ENCODE measurements at places on chromosomes 1 and 21.
A peak's percentile ranks its signal among the peaks of the same experiment; 100 is the strongest.

DNA sequence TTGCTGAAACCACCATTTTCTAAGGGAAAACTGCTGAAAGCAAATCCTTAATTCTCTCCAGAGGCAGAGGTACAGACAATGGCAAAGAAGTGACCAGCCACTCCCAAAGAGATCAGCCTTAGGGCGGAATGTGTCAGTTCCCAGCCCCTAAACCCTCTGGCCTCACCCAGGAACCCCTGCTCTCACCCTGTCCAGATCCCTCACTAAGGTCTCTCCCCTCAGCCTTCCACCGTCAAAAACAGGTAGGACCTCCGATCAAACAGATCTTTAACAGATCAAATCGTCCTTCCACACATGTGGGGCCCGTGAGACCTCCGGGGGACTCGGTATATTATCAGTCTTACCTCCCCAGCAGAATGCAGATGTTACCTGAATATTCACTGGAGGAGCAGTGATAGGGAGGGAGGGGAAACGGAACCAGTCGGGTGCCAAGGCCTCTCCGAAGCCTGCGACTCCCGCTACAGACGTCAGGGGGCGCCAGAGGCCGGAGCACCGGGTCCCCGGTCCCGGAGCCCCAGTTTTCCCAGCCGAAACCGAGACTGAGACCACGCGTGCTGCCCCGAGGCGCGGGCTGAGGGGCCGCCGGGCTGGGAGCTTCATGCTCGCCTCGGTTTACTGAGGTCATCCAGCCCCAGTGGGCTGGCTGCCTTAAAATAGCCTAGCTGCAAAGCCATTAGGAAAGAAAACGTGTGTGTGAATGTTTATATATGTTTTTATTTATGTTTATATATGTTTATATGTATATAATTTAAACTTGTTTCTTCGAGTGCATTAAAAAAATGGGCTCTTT is 23.6 kb downstream of the GPA33 start:
- peak; percentile 93 for DNase-seq

DNA sequence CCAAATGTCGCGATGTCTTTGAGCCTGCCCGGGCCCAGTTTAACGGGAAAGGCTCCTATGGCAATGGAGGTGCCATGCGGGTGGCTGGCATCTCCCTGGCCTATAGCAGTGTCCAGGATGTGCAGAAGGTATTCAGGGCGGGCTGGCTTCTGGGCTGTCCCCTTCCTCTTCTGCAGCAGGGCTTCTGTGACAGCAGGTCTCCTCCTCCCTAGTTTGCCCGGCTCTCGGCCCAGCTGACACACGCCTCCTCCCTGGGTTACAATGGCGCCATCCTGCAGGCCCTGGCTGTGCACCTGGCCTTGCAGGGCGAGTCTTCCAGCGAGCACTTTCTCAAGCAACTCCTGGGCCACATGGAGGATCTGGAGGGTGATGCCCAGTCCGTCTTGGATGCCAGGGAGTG is 3.0 kb downstream of the ADPRS start:
- no peak for DNase-seq

DNA sequence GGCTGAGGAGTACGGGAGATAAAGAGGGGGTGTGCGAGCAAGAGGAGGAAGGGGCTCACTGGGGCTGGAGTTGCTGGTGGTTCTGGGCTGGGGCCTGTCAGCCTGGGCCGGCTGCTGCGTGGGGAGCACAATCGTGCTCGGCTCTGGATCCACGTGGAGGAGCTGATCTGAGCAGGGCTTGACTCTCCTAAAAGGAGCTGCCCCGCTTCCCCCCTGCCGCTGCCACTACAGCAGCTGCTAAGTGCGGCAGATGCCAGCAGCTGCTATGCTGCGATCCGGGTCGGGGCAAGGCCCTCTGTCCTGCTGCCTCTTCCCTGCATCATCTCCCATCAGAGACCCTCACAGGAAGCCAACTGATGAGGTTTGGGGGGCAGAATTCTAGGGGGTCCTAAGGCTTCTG is 165.9 kb downstream of the PCBP3 start:
- no peak for DNase-seq

DNA sequence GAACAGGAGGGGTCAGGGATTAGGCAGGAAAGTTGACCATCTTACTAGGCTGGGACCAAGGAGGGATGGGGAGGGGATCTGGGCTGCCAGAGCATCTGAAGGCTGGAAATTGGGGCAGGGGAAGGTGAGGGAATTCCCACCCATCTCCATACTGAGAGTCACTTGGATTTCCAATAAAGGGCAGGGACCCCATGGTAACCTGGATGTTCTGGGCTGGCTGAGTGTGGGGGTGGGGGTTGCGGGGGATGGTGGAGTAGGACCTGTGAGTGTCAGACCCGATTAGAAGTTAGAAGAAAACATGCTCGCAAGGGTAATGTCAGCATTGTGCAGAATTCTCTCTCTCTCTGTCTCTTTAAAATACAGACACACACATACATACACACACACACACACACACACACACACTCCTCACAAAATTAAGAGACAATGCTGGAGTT is 40.0 kb upstream of the EPS15 start:
- DNase-seq = no peak

DNA sequence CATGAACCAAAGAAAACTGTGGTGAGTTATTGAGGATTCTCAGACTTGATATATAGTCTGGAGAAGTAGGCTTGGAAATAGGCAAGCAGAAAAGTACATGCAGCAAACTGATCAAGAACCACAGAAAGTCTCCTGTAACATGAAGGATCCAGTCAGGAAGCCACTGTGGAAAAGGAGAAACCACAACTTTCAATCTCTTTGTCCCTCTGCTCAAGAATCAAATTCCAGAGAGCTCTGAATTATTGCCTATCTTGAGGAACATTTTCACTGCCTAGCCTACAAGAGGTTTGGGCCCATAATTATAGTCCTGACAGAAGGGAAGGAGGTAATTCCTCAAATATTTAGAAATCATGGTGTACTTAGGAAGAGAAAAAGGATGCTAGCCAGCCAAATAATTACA is 43.0 kb upstream of the ADAMTS1 start:
- no peak for DNase-seq

DNA sequence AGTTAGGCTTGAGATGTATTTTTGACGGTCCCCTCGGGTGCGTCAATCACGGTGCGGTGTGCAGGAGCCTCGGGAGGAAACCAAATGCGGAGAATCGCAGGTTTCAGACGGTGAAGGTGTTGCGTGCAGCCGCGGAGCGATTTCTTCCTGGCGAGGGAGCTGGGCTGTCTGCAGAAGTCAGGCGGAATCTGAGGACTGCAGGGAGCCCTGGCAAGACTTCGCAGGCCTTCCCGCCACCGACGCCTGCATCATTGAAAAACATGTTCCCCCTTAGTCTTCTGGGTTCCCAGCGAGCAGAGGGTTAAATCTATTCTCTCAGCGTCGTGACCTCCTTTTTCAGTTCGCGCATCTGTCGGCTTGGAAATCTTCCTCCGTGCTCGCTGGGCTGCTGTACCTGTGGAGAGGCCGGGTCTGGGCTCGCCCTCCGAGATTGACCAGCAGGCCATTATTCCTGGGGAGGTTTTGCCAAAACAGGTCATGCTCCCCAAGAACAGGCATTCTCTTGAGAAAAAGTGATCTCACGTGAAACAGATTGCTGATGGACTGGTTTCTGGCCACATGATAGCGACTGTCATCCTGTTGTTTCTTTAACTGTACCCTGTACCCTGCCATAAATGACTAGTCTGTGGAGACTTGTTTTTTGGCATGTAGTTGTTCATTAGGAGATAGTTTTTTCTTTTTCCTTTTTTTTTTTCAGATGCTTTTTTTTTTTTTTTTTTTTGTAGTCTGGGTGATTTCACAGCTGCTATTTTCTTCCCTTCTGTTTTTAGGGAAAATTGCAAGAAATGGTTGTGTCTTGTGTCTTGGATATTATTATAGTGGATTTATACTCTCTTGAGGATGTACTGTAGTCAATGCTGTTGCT is 894 bp downstream of the EPB41 start:
- peak; percentile 66 for DNase-seq

DNA sequence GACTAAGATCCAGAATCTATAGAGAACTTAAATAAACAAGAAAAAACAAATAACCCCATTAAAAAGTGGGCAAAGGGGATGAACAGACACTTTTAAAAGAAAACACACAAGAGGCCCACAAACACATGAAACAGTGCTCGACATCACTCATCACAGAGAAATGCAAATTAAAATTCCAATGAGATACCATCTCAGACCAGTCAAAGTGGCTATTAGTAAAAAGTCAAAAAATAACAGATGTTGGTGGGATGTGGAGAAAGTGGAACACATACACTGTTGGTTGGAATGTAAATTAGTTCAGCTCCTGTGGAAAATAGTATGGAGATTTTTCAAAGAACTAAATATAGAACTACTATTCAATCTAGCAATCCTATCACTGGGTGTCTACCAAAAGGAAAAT is 143.1 kb downstream of the IFI44 start:
- no peak for DNase-seq

- peak; percentile 75 for DNase-seq
Measured at GRCh38 chr1:8962812-8963530, 17.3 kb downstream of the CA6 start.

- DNase-seq = no peak
Measured at GRCh38 chr1:207991583-207992026, 80.7 kb upstream of the CD34 start.

DNA sequence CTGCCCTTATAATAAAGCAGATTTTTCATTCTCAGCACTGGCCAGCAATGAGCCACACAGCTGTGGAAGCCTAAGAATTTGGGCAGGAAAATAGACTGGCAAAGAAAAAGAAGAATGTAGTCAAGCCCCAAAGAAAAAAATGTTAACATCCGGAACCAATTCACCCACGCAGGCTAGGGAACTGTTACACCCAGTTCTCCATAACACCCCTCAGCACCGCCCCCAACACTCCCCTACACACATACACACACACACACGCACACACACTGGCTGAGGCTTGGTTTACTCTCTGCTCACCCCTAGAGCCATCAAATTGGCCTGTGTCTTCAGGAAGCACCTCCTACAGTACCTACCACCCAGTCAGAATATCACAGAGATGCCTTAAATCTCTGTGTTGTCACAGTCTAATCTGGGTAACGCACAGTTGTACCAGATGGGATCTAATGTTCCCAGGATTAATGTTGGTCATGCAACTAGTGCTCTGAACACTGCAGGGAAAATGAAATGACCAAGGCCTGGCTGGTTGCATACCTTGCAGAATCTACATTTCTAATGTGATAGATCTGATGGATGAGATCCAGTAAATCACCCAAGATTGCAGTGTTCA is 14.5 kb downstream of the TBX15 start:
- DNase-seq = no peak

DNA sequence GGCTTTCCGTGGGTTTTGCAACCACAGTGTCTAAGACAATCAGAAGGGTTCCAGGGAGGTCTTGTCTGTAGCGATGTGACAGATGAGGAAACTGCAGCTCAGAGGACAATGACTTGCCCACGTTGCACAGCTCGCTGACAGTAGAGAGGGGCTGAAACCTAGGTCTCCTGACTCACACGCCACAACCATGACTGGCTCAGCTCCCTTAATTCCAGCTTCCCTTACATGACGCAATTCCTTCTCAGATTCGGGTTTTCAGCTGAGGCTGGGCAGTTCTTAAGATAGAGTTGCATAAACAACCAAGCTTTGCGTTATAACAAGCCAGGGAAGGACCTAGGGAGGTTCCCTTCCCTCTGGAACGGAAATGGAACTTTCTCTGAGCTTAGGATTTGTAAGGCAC is 36.3 kb downstream of the DHCR24 start:
- no peak for DNase-seq

DNA sequence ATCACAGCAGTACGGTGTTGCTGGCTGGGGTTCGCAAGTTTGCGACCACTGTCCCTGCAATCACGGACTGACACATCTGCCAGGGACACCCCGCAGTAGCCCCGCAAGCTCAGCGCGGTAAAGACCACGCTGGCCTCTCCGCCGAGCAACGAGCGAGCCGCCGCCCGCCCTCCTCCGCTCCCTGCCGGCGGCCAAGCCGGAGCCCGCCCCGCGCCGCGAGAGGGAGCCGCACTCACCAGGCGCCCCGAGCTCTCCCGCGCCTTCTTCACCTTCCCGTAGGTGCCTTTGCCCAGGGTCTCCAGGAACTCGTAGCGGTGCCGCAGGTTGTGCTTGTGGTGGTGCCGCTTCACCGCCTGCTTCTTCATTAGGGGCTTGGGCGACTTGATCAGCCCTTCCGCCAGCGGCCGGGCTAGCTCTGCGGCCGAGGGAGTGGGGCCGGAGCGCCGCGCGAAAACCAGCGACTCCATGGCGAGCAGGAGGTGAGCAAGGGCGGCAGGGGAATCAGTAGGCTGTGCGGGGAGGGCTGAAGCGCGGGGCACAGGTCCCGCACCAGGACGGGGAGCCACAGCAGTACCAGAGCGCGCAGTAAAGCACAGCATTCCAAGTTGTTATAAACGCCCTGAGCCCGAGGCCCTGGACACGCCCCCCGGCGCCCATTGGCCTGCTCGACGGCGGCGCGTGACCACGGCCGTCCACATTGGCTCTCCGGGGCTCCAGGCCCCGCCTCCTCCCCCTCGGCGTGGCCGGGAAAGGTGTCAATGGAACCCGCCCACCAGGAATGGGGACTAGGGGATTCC is at the start of gene NUAK2:
NUAK2 (minus strand) TSS at position 584 of the 797 bp plus-strand sequence; CDS start at position 467, 117 bp downstream.
- peak; percentile 87 for DNase-seq

GRCh38 chr1:25922056-25922970 is 16.1 kb upstream of the STMN1 start:
- peak; percentile 60 for DNase-seq

- peak; percentile 48 for DNase-seq
Measured at GRCh38 chr1:51877434-51878307, 856 bp downstream of the NRDC start.

DNA sequence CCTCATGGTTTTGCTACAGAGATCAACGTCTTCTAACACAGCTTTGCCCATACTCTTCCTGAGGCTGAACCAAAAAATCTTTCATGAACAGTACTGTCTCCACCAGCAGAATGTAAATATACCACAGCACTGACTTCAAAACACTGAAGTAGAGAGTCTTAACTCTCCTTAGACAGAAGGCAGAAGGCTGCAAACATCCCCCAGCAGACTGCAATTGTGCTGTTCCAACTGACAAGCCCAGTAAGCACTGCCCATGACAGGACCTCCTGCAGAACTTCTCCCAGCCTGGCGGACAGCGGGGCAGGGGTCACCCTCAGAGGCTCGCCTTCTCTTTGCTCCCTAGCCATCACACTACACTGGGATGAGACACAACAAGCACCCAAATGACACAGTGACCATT is 218.7 kb downstream of the RERE start:
- DNase-seq = no peak

- DNase-seq = no peak
Measured at GRCh38 chr1:10514490-10515235, 39.9 kb downstream of the PEX14 start.

GRCh38 chr21:45403133-45403824 is 1.7 kb upstream of the COL18A1 start:
- no peak for DNase-seq

- DNase-seq = no peak
Measured at GRCh38 chr1:201711811-201712210, 117.1 kb upstream of the IPO9 start.

- DNase-seq = no peak
Measured at GRCh38 chr1:61459345-61459744, 265.6 kb downstream of the TM2D1 start.
